ENCODE measurements at places on chromosomes 5 and 9. TPM values are rescaled to one million over a fixed set of nuclear protein-coding genes. Genes with fewer than 3 reads are reported as not detected.

GRCh38 chr5:173534031-173534430, 82.4 kb downstream of the BOD1 start:
- DNase-seq = no peak

DNA sequence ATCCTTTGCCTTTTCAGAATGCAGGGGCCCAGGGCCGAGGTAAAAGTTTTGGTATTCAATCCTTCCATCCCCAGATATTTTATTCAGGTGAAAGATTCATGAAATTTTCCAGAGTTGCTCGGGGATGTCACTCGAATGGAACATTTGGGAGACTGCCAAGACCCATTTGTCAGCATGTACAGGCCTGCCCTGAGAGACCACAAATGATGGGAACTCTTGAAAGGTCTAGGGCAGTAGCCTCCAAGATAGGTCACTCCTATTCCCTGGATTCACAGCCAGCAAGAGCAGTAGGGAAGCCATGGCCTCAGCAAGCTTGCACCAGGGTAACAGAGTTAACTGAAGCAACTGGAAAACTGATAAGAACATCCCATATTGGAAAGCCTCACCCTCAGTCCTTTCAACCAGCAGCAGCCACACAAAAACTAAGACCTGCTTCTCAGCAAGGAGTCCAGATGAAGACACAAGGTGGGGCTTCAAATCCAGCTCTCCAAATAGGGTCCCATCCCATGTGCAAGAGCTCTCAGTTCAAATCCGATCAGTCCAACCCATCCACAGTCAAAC, 12.5 kb downstream of the CARD6 start:
- DNase-seq = no peak

DNA sequence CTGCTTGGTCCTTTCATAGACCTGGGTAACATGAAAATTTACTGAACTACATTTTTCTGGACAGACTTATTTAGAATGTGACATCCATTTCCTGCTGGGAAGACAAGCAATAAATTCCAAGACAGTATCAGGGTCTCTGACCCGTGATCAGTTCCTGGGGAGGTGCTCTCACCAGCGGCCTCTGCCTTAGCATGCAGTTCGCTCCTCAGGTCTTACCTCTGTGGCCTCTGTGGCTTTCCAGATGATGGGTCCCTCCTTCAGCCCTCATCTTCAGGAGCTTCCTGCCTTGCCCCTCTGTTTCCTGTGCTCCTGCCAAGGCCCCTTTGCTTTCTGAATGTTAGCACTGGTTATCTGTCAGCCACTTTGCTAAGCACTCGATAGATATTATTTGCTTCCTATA, 66.4 kb downstream of the CMYA5 start:
- no peak for DNase-seq

DNA sequence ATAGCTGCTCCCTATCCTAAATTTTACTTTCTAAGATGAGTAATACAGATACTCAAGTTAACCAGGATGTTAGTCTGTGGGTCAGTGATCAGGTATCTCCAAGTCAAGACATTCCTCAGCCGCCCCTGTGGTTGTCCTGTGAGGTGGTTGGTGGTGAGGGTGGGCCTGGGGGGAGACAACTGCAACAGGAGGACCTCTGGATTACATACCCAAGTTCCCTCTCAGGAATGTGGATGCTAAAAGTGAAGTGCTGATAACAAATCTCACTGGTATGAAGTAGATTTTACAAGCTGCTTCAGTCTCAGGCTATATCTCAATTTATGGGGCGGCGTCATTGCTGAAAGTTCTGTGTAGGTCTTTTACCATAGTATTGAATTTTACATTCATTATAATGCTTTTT, 38.3 kb downstream of the SLC1A3 start:
- peak; percentile 38 for DNase-seq

DNA sequence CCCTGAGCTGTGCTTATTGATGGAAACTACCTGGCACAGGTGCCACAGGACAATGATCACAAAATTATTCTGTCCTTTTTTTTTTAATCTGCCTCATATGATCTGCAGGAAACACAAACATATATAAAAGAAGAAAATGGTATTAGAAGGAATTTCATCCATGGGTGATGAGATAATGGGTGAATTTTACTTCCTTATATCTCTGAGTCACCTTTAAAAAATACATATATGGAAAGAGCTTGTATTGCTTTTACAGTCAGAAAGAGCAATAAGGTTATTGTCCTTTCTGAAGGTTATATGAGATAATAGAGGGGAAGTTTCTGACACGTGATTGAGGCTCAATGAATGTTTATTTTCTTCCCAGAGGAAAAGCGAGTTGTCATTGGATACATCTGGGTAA, 31.6 kb downstream of the NEURL1B start:
- no peak for DNase-seq

DNA sequence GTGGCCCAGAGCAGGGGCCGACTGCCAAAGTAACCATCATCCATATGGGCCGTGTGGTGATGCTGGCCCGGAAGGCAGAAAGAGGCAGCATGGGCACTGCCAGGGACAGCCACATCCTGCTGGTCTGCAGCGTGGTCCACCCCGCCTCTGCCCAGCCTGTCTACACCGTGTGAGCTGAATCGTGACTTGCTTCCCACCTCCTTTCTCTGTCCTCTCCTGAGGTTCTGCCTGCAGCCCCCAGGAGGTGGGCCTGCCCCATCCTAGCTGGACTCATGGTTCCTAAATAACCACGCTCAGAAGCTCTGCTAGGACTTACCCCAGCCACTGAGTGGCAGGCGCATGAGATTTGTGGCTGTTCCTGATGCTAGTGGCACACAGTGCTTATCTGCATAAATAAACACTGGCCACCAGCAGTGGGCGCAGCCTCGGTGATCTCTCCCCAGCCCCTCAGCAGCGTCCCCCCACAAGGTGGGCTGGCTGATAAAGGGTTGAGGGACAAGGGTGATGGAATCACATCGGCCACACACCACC, 22.6 kb upstream of the SUSD3 start:
- DNase-seq = no peak

GRCh38 chr9:77418226-77418625, 229.9 kb downstream of the GNA14 start:
- DNase-seq = no peak

- DNase-seq = no peak
These were observed 14.3 kb downstream of the AFF4 start for GRCh38 chr5:132949136-132949535.

- DNase-seq = no peak
These were observed 7.1 kb upstream of the PDCD6 start for GRCh38 chr5:264338-264737.

GRCh38 chr5:58410441-58410840, 49.4 kb downstream of the PLK2 start:
- peak; percentile 87 for DNase-seq

GRCh38 chr9:136014924-136015633, 53.9 kb upstream of the UBAC1 start:
- DNase-seq = no peak

GRCh38 chr5:74667396-74667795, 17.6 kb upstream of the HEXB start:
- no peak for DNase-seq

GRCh38 chr5:160772854-160773253, 79.2 kb downstream of the ATP10B start:
- DNase-seq = no peak

- no peak for DNase-seq
These were observed 228.3 kb downstream of the CACNA1B start for GRCh38 chr9:138105561-138106505.

DNA sequence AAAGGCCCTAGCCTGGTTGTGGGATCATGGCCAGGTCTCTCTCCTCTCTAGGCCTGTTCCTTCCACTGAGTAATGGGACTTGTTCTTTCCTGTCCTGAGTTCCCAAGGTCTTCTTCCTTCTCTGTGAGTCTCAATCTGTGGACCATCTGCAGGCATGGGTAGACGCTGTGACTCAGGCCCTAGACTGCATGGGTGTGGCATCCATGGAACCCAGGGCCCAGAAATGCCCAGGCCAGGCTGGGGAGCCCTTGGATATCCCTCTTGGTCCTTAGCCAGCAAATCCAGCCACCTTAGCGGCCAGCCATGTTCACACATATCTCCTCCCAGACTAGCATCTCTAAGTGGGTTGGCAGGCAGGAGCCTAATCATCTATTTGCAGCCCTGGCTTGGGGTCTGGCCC, 2.3 kb upstream of the ACSL6 start:
- peak; percentile 65 for DNase-seq

DNA sequence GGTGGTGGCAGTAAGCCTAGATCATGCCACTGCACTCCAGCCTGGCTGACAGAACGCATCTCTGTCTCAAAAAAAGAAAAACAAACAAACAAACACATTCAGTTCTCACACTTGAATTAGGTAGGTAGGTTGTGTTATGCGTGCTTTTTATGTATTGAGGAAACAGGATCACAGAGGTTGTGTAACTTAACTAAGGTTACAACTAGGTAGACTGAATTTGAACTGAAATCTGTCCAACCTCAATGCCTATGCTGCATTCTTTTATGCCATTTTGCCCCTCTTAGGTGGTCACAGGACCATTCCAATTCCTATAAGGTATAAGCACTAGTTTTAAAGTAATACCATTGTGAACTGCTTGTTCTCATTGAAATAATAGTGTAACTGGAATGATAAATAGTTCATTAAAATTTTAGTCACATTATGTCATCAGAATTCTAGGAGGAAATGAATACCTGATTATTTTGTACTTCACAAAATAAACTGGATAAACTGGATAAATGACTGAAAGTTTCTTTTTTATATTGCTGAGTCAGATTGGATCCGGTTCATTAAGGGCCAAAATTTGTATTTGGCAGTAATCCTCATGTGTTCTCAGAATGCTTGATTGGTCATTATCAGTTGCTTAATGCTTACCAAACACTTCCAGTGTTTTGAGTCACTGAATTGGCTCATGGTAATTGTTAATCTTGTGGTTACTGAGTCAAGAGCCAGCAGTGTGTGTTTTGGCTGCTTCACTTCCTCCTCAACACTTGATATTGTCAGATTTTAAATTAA, 7.1 kb downstream of the UBAP1 start:
- DNase-seq = peak; percentile 97

GRCh38 chr9:129549139-129549538, 71.8 kb downstream of the C9orf50 start:
- no peak for DNase-seq

GRCh38 chr5:178110511-178110910, 2.8 kb upstream of the N4BP3 start:
- no peak for DNase-seq

GRCh38 chr5:133196441-133197085, 144.8 kb downstream of the HSPA4 start:
- DNase-seq = no peak

DNA sequence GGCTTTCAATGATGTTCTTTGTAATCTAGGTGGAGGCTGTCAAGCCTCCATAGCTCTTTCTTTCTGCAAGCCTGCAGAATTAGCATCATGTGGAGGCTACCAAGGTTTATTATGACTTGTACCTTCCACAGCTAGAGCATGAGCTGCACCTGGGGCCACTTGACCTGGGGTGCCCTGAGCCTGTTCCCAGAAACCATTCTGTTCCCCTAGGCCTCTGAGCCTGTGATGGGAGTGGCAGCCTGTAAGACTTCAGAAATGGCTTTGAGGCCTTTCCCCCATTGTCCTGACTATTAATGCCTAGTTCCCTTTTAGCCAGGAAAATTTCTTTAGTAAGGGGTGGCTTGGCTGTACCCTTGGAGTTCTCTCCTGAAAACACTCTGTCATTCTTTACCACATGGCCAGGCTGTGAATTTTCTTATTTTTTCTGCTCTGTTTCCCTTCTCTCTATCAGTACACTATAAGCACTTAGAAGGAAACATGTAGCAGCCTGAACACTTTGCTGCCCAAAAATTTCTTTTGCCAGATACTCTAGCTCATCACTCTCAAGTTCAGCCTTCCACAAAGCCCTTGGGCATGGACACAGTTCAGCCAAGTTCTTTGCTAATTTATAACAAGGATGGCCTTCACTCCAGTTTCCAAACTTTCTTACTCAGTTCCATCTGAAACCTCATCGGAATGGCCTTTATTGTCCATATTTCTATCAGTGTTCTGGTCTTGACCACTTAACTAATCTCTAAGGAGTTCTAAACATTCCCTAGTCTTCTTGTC, 61.4 kb upstream of the NR3C1 start:
- DNase-seq = no peak

DNA sequence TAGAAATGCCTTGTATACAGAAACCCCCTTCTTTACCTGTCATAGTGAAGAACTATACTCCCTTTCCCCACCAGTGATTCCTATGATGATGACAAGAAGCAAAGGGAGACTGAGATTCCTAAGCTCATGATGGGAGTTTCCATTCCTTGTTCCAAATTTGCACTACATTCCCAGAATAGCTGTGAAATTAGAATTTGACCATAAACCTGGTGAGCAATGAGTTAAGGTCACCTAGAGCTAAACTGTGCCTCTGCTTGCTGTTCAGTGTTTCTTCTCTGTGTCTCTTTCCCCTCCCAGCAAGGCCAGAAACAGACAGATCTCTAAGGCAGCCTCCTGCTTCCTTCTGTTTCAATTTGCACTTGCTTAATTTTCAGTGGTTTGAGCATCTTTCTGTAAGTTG, 332.1 kb downstream of the PIK3R1 start:
- DNase-seq = no peak

GRCh38 chr5:180548563-180548962, 42.7 kb downstream of the SCGB3A1 start:
- no peak for DNase-seq

GRCh38 chr5:149162401-149163084, 21.2 kb downstream of the ABLIM3 start:
- DNase-seq = no peak

DNA sequence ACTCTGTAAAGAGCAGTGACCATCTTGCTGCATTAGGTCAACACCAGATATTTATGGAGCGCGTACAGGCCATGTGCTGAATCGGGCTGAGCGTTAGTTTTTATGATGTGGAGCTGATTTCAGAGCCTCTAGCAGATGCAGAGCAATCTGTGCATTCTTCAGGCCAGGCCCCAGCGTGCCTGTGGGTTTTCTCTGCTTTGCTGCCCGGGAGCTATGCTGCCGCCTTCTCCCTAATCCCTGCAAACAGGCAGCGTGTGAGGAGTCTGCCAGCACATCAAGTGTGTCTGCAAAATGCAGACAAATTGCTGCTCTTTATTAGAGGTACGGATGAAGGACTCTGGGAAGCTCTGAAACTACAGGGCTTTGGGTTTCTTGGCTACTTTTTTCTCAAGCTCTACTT, 170.0 kb downstream of the NTRK2 start:
- DNase-seq = peak; percentile 66

- no peak for DNase-seq
These were observed 12.5 kb upstream of the SLC35D2 start for GRCh38 chr9:96395964-96396363.

- DNase-seq = no peak
These were observed 141.8 kb downstream of the CDC42SE2 start for GRCh38 chr5:131405674-131406073.

GRCh38 chr5:127849891-127850290, 146.7 kb downstream of the CCDC192 start:
- DNase-seq = no peak

GADD45G gene
- total RNA-seq = not detected

SLC25A46 gene
- total RNA-seq = 46.4 TPM

HIGD2A gene
- total RNA-seq = 95.8 TPM

BTNL3 gene
- total RNA-seq = not detected

FOXD4L4 gene
- not detected for total RNA-seq

KCNT1 gene
- total RNA-seq = not detected

SPAG8 gene
- total RNA-seq = 0.58 TPM

FRRS1L gene
- total RNA-seq = 0.04 TPM

BHMT2 gene
- 0.11 TPM for total RNA-seq

PCDHA4 gene
- total RNA-seq = not detected

C9orf50 gene
- total RNA-seq = not detected

KCNV2 gene
- not detected for total RNA-seq

GARIN3 gene
- total RNA-seq = not detected

ARHGEF39 gene
- 4.8 TPM for total RNA-seq

ORM2 gene
- not detected for total RNA-seq

SLC46A2 gene
- not detected for total RNA-seq

AGTPBP1 gene
- total RNA-seq = 12.0 TPM
